ENCODE measurements at places on chromosomes 11 and 22.

- DNase-seq, result no peak
These were observed 102.1 kb upstream of the IGLL5 start for GRCh38 chr22:22785316-22786065.

DNA sequence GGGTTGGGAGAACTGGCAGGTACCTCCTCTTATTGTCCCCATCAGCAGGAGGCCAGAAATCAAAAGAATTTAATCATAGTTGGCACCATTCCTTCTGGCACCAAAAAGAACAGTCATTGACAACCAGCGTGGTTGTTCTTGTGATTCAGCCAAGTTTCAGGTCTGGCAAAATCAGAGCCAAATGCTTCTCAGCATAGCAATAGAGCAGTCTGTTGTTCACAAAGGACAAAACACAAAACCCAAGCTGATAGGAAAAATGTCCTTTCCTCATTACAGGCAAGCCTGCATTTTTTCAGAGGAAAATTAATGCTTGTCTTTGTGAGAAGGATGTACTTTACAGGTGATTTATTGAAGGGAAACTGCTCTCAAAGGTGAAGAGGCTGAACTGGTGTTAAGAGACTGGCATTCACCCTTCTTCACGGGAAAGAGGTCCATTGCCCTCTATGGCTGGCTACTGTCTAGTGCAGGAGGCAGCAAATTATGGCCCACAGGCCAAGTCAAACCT lies 241.8 kb upstream of the ARHGAP42 start:
- no peak for DNase-seq

DNA sequence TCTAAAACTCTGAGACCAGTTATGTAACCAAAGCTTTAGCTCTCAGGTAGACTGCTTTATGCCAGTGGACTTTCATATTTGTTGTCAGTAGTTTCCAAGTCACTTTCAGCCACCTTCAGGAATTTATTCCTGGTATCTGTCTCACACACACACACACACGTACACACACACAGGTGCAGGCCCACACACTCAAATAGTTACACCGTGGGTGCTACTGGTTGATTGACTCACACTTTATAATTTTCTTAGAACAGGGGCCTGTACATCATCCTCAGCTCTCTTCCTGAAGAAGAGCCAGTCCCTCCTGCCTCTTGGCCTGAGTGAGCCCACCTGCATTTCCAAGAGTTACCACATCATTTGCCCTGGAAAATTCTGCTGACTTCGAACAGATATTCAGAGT lies 555.2 kb downstream of the SOX6 start:
- no peak for DNase-seq

DNA sequence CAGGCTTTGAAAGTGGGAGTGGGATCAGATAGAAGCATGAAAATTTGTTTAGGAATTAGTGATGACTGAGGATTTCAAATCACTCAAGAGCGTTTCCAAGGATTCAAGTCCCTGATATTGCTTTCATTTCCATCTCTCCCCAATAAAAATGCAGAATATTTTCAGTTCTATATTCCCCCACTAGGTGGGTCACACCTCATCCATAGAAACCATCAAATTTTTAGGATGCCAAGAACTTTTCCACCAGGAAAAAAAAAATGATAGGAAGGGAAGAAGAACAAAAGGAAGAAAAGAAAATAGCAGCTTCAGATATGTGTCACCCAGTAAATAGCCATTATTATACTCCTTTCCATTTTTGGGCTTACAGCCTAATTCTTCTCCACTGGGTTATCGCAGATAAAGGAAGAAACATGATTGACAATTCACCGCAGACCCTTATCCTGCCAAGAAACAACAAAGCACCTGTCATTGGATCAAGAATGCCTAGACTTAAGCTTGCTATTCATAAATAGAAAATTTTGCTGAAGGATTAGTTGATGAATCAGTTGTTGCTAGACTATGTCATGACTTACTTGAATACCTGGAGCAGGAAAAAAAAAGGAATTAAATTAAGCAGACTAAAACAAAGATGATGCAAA lies 30.3 kb upstream of the OR10D3 start:
- DNase-seq, result no peak

- DNase-seq, result no peak
These were observed 29.4 kb downstream of the GDPD5 start for GRCh38 chr11:75496305-75496752.

- no peak for DNase-seq
These were observed 106.2 kb upstream of the CHORDC1 start for GRCh38 chr11:90329043-90329442.

- no peak for DNase-seq
These were observed 1116.4 kb downstream of the JRKL start for GRCh38 chr11:97506076-97506759.

- DNase-seq, result no peak
These were observed 308.3 kb downstream of the RAB38 start for GRCh38 chr11:87866951-87867350.

DNA sequence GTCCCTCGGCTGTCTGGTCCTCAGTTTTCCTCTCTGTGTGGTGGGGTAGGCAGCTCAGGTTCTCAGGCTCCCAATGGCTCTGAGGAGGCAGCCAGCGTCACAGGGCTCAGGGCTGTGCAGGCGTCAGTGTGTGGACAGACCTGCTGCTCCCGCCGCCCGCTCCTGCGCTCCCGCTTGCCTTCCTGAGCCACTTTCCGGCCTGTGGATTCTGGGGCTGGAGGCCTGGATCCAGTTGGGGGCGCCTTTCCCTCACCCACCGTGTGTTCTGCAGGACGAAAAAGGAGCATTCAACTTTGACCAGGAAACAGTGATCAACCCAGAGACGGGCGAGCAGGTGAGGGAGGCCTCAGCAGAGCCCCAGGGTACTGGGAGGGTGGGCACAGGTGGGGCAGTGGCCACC lies 14.7 kb downstream of the DPP3 start:
- no peak for DNase-seq

DNA sequence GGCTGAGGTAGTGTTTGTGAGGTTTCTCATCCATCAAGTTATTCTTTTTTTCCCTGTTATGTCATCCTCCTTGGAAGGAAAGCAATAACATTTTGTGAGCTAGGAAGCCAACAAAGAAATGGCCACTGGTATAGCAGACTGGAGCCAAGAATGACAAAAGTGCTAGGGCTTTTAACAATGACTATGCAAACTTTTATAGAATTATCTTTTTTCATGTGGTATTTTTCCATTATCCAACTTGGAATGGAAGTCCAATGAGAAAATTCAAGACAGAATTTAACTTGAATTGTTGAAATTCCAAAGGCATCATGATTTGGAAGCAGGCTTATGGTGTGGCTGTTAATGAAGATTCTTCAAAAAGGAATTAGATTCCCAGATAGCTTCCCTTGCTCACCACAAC lies 216.4 kb upstream of the PDGFD start:
- no peak for DNase-seq

DNA sequence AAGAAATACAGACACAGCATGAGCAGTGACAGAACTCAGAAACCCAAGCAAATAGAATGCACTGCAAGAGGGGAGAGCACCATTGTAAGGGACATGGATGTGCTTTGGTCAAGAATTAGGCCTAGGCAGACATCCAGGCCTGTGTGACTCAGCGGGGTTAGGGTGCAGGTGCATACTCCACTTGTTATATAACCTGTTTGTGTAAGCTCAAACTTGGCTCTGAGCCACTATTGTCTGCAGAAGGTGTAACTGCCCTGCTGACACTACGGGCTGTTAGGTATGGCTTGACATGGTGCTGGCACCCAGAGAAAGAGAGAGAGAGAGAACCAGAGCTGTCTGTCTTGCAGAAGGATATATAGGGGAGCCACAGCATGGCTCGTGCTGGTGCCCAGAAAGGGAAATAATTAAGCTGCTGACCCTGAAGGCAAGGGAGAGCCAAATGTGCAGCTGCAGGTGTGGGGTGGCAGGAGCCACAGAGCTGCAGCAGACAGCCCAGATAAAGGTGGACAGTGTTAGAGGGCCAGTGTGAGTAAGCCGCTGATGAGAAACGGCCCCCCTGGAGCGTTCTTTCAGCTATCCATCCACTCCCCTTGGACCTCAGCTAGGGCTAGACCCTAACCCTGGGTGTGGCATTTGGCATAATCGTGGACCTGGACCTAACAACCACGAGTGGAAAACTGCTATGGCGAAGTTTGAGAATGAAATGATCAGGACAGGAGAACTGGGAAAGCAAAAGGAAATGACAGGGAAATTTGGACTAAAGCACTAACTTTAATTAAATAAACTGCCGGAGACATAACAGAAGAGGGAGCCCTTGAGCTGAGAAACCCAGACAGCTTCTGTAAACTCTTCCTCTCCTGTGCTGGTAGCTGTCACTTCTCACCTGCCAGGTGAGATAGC lies 253.0 kb upstream of the CCDC179 start:
- DNase-seq, result no peak

GRCh38 chr22:42948294-42948693 lies 66.7 kb downstream of the PACSIN2 start:
- DNase-seq, result no peak

DNA sequence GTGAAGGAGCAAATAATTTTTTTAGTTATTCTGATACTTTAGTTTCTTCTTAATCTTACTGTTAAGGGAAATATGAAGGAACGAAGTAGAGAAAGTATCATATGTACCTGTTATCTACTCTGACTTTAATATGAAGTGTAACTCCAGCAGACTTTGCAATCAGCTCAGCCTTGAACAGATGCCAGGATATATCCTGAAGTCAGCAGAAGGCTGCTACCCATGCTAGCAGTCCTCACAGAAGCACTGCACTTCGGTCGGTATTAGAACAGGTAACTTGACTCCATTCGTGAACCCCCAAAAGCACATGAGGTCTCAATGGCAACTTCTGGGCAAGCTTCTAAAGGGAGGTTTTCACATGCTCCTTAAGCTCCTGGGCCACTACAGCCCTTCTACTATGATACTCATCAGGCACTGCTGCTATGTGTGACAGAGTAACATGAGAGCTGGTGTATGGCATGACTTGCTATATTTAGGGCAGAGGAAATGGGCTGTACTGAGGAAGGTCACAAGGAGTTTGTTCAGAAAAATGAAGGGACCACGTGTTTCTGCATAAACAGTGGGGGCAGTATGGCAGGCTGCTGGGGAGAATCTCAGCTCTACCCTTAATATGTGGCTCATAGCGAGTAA lies 344.1 kb downstream of the SOX6 start:
- no peak for DNase-seq

DNA sequence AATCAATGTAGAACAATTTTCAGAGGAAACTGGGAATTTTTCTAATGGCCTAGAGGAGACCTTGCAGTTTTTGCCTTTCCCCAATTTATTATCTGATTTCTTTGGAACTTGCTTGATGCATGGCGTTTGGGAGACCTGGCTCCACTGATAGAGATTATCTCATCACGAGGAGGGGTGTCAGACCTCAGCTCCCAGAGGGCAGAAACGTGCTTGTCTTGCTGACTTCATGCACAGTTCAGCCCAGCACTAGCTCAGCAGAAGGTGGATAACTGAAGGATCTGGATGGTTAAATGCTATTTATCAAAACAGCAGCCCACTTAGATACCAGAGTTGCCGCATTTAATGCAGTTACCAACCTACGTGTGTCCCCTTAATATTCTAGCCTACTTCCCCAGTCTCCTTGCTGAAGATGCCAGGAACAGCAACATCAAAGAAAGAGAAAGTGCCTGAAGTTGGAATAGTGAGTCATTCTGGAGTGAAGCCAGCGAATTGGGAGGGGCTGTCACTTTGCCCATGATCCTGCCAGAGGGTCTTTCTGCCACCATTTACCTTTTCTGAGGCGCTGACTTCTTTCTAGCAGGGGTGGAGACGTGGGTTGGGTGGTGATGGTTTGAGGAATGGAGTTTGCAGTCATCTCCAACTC lies 133.5 kb upstream of the CADM1 start:
- no peak for DNase-seq

- no peak for DNase-seq
These were observed 9.6 kb upstream of the SLC6A5 start for GRCh38 chr11:20589796-20590195.

GRCh38 chr22:32684822-32685187 lies 116.7 kb upstream of the TIMP3 start:
- no peak for DNase-seq

- no peak for DNase-seq
These were observed 27.5 kb downstream of the FOLR3 start for GRCh38 chr11:72162891-72163492.

Data from CD4-positive, alpha-beta T cell treated with Interferon gamma for 1 hour (primary cell).